Sigmoid colon (tissue), 7 donors: ENCODE measurements at places on chromosomes 12 and 14. TPM values are rescaled to one million over a fixed set of nuclear protein-coding genes. Genes with fewer than 3 reads are reported as not detected.

GRCh38 chr12:109738878-109739665, 25.4 kb downstream of the FAM222A start:
- DNase-seq, result peak; percentile 48
- no peaks in the 10 kb centered on the region for H3K4me1 ChIP-seq
- H3K4me3 ChIP-seq, result no peak overlapping the region
- H3K27me3 ChIP-seq, result no peaks in the 10 kb centered on the region

GRCh38 chr14:93195316-93195999, 10.3 kb downstream of the LYSET start:
- no peak for DNase-seq
- H3K36me3 ChIP-seq, result no peaks in the 10 kb centered on the region
- no peaks in the 10 kb centered on the region for H3K4me1 ChIP-seq
- H3K27me3 ChIP-seq, result no peaks in the 10 kb centered on the region
- no peak overlapping the region for H3K4me3 ChIP-seq
- no peak overlapping the region for H3K27ac ChIP-seq

GRCh38 chr12:65845751-65846537, 21.7 kb downstream of the HMGA2 start:
- no peaks in the 10 kb centered on the region for H3K27me3 ChIP-seq
- no peak overlapping the region for H3K4me3 ChIP-seq
- H3K4me1 ChIP-seq, result no peaks in the 10 kb centered on the region
- DNase-seq, result no peak
- H3K27ac ChIP-seq, result no peak overlapping the region

GRCh38 chr14:68795597-68796417, 2.9 kb upstream of the ZFP36L1 start:
- peak overlapping the region; percentile 80 for H3K4me3 ChIP-seq
- DNase-seq, result peak; percentile 95
- peaks cover 6% of the 10 kb centered on the region for H3K36me3 ChIP-seq
- peaks cover 8% of the 10 kb centered on the region for H3K4me1 ChIP-seq
- H3K27ac ChIP-seq, result peak overlapping the region; percentile 99

GRCh38 chr12:95701275-95701674, 89.3 kb downstream of the NTN4 start:
- no peak overlapping the region for H3K4me3 ChIP-seq
- no peaks in the 10 kb centered on the region for H3K27me3 ChIP-seq
- H3K27ac ChIP-seq, result peak overlapping the region; percentile 4
- no peaks in the 10 kb centered on the region for H3K36me3 ChIP-seq
- no peak for DNase-seq

GRCh38 chr12:57837864-57838562, 8.5 kb downstream of the CTDSP2 start:
- DNase-seq, result no peak
- no peaks in the 10 kb centered on the region for H3K36me3 ChIP-seq
- peak overlapping the region; percentile 100 for H3K27ac ChIP-seq
- no peaks in the 10 kb centered on the region for H3K4me1 ChIP-seq
- H3K4me3 ChIP-seq, result no peak overlapping the region

- H3K4me3 ChIP-seq, result no peak overlapping the region
- H3K36me3 ChIP-seq, result no peaks in the 10 kb centered on the region
- DNase-seq, result no peak
- peaks cover 7% of the 10 kb centered on the region for H3K4me1 ChIP-seq
- H3K27me3 ChIP-seq, result no peaks in the 10 kb centered on the region
- no peak overlapping the region for H3K27ac ChIP-seq
Measured at GRCh38 chr14:63855281-63855680, 2.5 kb downstream of the SYNE2 start.

DNA sequence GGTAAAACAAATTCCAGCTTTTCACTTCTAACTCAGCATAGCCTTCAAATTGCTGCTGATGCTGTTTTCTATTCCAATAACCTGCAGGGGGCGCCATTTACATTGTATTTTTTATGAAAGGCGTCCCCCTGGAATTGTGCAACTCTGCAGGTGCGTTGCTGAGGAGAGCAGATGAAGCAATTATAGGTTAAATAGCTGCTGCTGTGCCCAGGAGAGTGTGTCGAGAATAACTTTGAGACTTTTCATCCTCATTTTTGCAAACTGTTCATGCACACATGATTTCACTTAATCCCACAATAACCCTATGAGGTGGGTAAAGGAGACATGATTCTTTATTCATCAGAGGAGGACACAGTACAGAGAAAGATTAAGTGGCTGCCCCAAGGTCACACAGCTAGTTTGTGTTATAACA, 75.7 kb downstream of the MYRFL start:
- no peaks in the 10 kb centered on the region for H3K27me3 ChIP-seq
- H3K4me3 ChIP-seq, result no peak overlapping the region
- no peaks in the 10 kb centered on the region for H3K4me1 ChIP-seq
- H3K36me3 ChIP-seq, result no peaks in the 10 kb centered on the region
- DNase-seq, result peak; percentile 79
- H3K27ac ChIP-seq, result no peak overlapping the region

GRCh38 chr14:103621860-103622259, 7.2 kb upstream of the KLC1 start:
- H3K4me3 ChIP-seq, result no peak overlapping the region
- no peak overlapping the region for H3K27ac ChIP-seq
- peaks cover 17% of the 10 kb centered on the region for H3K4me1 ChIP-seq
- H3K27me3 ChIP-seq, result no peaks in the 10 kb centered on the region

- H3K4me1 ChIP-seq, result no peaks in the 10 kb centered on the region
- H3K4me3 ChIP-seq, result peak overlapping the region; percentile 50
- H3K36me3 ChIP-seq, result no peaks in the 10 kb centered on the region
- H3K27me3 ChIP-seq, result no peaks in the 10 kb centered on the region
- H3K27ac ChIP-seq, result no peak overlapping the region
Measured at GRCh38 chr12:78865516-78865915, 942 bp downstream of the SYT1 start.

DNA sequence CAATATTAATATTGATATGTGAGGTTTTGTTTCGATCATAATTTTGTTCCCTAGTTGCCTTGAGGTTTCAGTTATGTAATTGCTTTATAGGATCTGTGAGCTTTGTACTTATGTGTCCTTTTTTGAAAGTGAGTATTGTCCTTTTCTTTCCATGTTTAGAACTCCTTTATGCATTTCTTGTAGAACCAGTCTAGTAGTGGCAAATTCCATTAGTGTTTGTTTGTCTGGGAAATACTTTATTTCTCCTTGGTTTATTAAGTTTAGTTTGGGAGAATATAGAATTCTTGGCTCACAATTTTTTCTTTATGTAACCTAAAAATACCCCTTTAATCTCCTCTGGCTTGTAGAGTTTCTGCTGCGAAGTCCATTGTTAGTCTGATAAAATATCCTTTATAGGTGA, 127.5 kb upstream of the KITLG start:
- H3K27me3 ChIP-seq, result no peaks in the 10 kb centered on the region
- H3K4me3 ChIP-seq, result no peak overlapping the region
- no peak overlapping the region for H3K27ac ChIP-seq
- no peaks in the 10 kb centered on the region for H3K36me3 ChIP-seq
- H3K4me1 ChIP-seq, result no peaks in the 10 kb centered on the region

DNA sequence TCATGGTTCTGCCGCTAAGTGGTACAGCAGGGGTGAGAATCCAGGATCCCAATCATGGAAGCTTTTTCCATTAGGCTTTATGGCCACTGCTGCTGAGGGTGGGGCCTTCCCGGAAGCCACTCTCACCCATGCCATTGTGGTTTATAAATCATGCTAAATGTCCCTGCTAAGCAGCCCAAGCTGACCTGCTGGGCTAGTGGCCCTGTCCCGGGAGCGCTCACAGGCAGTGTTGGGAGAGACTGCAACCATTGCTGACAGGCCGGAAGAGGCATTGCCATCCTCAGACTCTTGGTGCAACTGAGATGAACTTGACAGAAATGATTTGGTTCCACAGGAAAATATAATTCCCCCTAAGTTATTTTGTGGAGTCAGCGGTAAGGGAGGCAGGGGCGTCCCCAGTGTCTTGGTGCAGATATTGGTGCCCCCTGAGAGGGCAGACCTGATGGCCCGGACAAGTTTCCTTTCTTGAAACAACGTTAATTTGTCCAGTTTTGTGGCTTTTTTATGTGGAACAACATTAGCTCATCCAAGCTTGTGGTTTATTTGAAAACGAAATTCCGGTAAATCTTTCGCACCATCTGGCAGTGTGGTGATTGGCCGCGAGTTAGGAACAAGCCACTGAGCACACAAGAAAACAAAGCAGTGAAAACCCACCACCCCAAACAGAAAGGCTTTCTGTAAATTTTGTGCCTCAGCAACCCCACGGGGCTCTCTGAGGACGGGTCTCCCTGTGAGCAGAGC, 82.3 kb downstream of the SSPN start:
- H3K4me3 ChIP-seq, result no peak overlapping the region
- DNase-seq, result no peak
- H3K36me3 ChIP-seq, result no peaks in the 10 kb centered on the region

DNA sequence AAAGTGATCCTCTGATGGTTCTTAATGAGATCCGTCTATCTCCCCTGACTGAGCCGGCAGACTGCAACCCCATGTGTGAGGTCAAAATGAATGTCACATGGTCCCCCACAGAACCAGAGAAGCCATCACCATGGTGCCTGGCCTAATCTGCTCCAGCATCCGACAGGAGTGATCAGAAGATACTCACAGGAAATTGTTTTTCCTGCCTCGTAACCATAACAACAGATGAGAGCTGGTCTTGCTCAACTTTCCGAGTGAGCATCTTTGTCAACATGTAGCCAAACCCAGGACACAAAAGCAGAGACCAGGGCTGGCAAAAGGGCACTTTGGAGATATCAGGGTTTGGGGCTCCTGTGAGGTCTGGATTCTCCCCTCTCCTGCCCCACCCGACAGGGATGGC, 72.1 kb upstream of the C14orf180 start:
- DNase-seq, result no peak
- no peak overlapping the region for H3K4me3 ChIP-seq
- H3K4me1 ChIP-seq, result no peaks in the 10 kb centered on the region
- H3K36me3 ChIP-seq, result no peaks in the 10 kb centered on the region

DNA sequence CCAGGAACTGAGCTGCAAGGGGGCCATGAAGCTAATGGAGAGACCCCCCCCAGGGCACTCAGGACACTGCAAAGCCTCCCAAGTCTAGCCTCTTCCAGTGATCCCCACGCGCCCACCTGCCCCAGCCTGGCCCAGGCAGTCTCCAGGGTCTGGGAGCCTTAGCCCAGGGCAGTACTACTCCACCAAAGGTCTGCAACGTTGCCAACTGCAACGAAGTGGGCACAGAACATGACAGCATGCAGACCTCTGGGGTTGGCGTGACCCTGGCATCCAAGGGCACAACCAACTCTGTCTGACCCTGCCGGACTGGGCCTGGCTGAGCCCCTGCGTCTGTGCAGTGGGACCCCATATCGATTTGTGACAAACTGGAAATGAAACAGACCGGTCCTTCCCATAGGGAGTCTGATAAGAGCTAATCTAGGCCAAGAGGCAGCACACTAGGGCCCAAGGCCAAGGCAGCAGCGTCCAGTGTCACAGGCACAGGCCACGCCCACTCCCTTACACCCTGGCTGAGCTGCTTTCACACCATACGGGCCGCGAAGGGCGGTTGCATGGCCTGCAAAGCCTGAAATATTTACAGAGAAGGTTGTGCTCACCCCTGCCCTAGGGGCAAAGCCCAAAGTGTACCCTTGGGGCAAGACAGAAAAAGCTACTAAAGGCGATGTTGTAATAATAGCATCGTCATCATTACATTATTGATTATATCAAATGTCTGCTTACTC, 76.7 kb downstream of the NCOR2 start:
- H3K4me1 ChIP-seq, result peaks cover 38% of the 10 kb centered on the region
- DNase-seq, result peak; percentile 87
- peak overlapping the region; percentile 41 for H3K27ac ChIP-seq
- no peaks in the 10 kb centered on the region for H3K27me3 ChIP-seq

GRCh38 chr12:26119391-26119989, 5.3 kb downstream of the BHLHE41 start:
- H3K4me1 ChIP-seq, result peaks cover 29% of the 10 kb centered on the region
- no peaks in the 10 kb centered on the region for H3K27me3 ChIP-seq
- no peak overlapping the region for H3K4me3 ChIP-seq

- no peak for DNase-seq
- no peak overlapping the region for H3K4me3 ChIP-seq
- no peaks in the 10 kb centered on the region for H3K36me3 ChIP-seq
- H3K4me1 ChIP-seq, result peaks cover 6% of the 10 kb centered on the region
- H3K27me3 ChIP-seq, result no peaks in the 10 kb centered on the region
Measured at GRCh38 chr14:63793376-63793775, 59.4 kb upstream of the SYNE2 start.

GRCh38 chr12:120230326-120230973, 29.5 kb upstream of the RPLP0 start:
- H3K4me3 ChIP-seq, result no peak overlapping the region
- H3K27ac ChIP-seq, result peak overlapping the region; percentile 90
- peaks cover 89% of the 10 kb centered on the region for H3K4me1 ChIP-seq

DNA sequence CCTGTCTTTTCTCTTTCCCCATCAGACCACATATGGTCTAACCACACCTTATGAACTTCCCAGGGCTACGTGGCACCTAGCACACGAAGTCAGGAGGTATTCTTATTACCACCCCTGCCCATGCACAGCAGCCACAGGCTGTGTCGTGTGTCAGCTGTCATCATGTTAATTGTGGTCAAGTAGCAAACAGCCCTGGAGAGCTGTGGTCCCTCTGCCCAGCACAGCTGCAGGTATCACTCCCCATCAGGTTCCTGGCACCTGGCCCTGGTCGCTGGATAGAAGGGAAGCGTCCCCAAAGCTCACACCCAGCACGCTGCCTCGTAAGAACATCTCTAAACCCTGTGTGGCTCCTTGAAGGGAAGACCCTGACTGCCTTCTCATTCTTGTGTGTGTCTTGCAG, 45.4 kb downstream of the CLMN start:
- H3K4me3 ChIP-seq, result no peak overlapping the region
- H3K27me3 ChIP-seq, result no peaks in the 10 kb centered on the region
- H3K36me3 ChIP-seq, result no peaks in the 10 kb centered on the region
- H3K27ac ChIP-seq, result no peak overlapping the region
- no peaks in the 10 kb centered on the region for H3K4me1 ChIP-seq
- no peak for DNase-seq

- DNase-seq, result no peak
- no peaks in the 10 kb centered on the region for H3K27me3 ChIP-seq
- H3K4me1 ChIP-seq, result no peaks in the 10 kb centered on the region
- no peak overlapping the region for H3K27ac ChIP-seq
- H3K36me3 ChIP-seq, result no peaks in the 10 kb centered on the region
- H3K4me3 ChIP-seq, result no peak overlapping the region
Measured at GRCh38 chr14:89564286-89564957, 147.4 kb upstream of the FOXN3 start.

VPS29 gene
- 120 TPM for total RNA-seq

TEX52 gene
- total RNA-seq, result not detected

KLRD1 gene
- total RNA-seq, result 1.5 TPM

P2RX2 gene
- total RNA-seq, result 0.36 TPM

CCDC177 gene
- total RNA-seq, result not detected

STYK1 gene
- total RNA-seq, result 0.16 TPM
